LNCaP clone FGC (cell line): ENCODE measurements at places on chromosomes 1 and 21.

GRCh38 chr1:21524220-21524619 is 15.0 kb downstream of the ALPL start:
- DNase-seq: no peak

DNA sequence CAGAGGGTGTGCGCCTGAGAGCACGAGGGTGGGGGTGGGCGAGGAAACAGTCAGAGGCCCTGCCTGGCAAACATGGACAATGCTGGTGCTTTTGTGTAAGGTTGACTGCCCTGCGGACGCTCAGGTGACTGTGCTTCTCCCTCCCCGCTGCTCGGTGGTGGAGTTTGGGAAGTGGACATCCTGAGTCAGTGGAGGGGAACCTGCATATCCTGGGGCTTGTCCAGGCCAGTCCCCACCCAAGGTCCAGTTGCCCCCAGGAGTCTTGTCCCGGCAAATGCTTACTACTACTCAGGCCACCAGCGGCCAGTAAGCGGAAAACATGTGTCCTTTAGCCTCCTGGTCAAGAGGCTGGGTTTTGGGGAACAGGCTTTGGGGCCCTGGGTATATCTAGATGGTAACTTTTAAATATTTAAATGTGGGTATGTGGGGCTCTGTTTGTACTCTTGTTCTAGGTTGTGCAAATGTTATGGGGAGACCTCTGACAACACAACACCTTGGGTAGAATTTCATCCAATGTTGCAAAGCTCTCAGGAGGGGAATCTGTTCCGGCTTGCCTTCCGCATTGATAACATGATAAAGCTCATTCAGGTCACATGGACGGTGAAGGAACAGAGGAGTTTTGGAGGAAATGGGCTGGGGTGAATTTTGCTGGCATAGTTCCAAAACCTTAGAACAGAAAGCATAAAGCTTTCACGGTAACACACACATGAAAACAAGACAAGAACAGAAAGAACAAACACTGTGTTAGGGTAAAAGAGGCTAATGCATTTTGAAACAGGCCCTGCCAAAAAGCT is 364.9 kb downstream of the PRDM2 start:
- DNase-seq: no peak

GRCh38 chr1:4986306-4986705 is 331.9 kb downstream of the AJAP1 start:
- no peak for DNase-seq

GRCh38 chr1:116751621-116752020 is 2.6 kb upstream of the CD2 start:
- DNase-seq: no peak

- no peak for DNase-seq
Measured at GRCh38 chr21:41874611-41875010, 4.5 kb downstream of the PRDM15 start.

DNA sequence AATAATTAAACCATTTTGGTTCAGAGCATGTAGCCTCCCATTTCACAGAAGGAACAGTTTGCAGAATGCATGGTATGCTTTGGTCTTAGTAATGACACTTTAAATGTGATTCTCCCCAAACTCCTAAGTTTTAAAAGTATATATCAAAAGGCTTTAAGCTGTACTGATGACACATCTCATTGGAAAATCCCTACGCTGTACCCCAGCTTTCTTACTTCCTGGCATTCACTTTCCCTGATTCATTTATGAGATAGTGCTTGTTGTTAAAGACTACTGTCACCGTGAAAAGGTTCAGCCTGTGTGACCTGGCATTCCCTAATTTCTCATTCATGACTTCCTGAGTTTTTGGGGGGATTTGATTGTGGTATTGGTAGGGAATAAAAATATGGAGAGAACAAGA is 53.4 kb downstream of the MPZL1 start:
- no peak for DNase-seq

DNA sequence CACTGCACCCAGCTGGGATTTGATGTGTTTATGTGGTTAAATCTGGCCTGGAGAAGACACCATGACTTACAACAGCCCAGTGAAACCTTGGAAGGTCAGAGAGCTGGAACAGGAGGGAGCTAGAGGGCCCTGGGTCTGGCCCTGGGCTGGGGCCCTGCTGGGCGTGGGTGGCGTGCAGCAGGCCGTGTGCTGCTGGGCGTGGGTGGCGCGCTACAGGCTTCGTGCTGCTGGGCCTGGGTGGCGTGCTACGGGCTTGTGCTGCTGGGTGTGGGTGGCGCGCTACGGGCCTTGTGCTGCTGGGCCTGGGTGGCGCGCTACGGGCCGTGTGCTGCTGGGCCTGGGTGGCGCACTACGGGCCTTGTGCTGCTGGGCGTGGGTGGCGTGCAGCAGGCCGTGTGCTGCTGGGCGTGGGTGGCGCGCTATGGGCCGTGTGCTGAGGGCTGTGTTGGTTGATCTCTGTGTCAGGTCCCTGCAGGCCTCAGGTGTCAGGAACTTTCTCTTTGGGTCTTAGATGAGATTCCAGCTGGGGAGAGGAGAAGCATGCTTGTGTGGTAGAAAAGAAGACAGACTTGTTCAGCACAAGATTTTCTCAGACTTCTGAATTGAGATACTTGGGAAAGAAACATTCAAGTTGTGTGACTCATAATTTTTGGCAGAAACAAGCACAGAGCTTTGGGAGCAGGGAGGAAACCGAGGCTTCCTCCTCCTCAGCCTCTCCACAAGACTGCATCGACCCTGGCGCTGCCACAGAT is 66.0 kb downstream of the COL18A1 start:
- DNase-seq: no peak

GRCh38 chr1:6601049-6601922 is 1.4 kb downstream of the KLHL21 start:
- peak; percentile 83 for DNase-seq

DNA sequence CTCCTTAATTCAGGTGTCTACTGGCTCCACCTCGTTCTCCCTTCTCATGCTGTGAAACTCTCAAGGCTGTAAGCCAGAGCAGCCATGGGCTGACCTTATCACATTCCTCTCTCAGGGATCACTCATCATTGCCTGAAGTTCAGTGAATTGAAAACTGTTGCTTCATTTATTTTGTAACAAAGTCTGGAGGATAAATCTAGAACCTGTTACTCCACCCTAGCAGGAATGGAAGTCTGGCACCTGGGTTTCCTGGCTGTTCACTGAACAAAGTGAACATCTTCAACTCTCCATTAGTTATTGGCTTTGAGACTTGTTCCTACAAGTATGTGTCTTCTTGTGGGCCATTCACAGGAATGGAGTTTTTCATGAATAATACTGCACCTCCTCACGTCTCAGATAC is 584.1 kb downstream of the PTPRU start:
- no peak for DNase-seq

- peak; percentile 93 for DNase-seq
Measured at GRCh38 chr1:167645140-167645541, 15.1 kb downstream of the RCSD1 start.

GRCh38 chr1:209057083-209057482 is 526.4 kb upstream of the CAMK1G start:
- no peak for DNase-seq
